ENCODE measurements at places on chromosomes 1 and 21. TPM values are rescaled to one million over a fixed set of nuclear protein-coding genes. Genes with fewer than 3 reads are reported as not detected.

Gene TMEM269
- total RNA-seq, result not detected

Gene TRIM46
- 0.53 TPM for total RNA-seq

Gene GPR25
- total RNA-seq, result not detected

Gene OVAAL
- not detected for total RNA-seq

Gene CDK18
- total RNA-seq, result 5.5 TPM

Gene HORMAD1
- total RNA-seq, result 9.3 TPM

Gene SPRR2F
- 77.4 TPM for total RNA-seq

Gene XCL2
- total RNA-seq, result not detected

GRCh38 chr1:33221385-33221758 is 34.9 kb upstream of the ZNF362 start:
- no peak for DNase-seq
- H3K4me3 ChIP-seq, result no peak overlapping the region
- H3K27ac ChIP-seq, result peak overlapping the region; percentile 72

- no peaks in the 10 kb centered on the region for H3K36me3 ChIP-seq
- H3K4me1 ChIP-seq, result no peaks in the 10 kb centered on the region
- H3K4me3 ChIP-seq, result no peak overlapping the region
- H3K27me3 ChIP-seq, result no peaks in the 10 kb centered on the region
These were observed 161.4 kb upstream of the ARHGEF16 start for GRCh38 chr1:3292868-3293562.

DNA sequence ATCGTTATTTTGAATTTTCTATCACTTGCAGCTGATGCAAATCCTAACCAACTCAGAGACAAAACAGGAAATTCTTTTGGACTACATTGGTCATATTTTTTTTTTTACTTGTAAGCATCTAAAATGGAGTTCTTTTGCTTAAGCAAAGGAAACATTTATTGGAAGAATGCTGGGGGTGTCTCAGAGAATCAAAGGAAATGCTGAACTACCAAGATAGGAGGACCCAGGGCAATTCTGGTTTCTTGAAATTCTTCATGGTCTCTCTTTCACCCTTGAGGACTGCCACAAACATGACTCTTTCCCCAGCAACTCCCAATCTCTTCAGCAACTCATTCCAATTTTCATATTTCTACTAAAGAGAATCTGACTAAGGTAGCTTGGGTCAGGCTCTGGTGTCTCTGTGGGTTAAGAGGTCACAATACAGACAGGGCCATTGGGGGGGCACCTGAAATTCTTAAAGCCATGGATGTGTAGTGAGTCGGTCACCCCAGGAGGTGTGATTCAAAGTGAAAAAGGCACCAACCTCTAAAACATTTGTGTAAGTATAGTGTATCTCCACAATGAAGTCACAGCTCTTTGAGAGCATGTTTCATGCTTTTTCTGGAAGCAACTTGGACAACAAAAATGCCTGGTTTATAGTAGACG is 171.1 kb upstream of the FGGY start:
- no peaks in the 10 kb centered on the region for H3K27me3 ChIP-seq
- H3K36me3 ChIP-seq, result no peaks in the 10 kb centered on the region
- H3K4me1 ChIP-seq, result no peaks in the 10 kb centered on the region
- H3K4me3 ChIP-seq, result no peak overlapping the region

DNA sequence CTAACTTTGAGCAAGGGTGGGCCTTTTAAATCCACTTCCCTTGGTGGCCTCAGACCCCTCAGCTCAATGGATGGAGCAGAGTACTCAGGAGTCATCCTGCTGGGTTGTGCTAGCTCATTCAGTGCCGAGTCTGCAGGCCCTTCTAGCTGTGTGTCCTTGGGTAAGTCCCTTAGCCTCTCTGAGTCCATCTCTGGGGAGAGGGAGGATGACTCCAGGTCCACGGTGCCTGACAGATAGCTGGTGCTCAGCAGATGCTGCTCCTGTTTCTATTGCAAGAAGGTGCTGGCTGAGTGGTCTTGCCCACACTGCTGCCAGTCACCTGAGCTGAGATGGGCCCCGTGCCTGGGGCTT is 11.0 kb downstream of the LDLRAP1 start:
- H3K27me3 ChIP-seq, result no peaks in the 10 kb centered on the region
- no peak overlapping the region for H3K4me3 ChIP-seq
- peaks cover 92% of the 10 kb centered on the region for H3K4me1 ChIP-seq
- DNase-seq, result no peak

- no peak overlapping the region for H3K27ac ChIP-seq
- H3K4me1 ChIP-seq, result no peaks in the 10 kb centered on the region
- no peaks in the 10 kb centered on the region for H3K27me3 ChIP-seq
- H3K36me3 ChIP-seq, result no peaks in the 10 kb centered on the region
These were observed 30.5 kb downstream of the SLC30A1 start for GRCh38 chr1:211548321-211549091.

DNA sequence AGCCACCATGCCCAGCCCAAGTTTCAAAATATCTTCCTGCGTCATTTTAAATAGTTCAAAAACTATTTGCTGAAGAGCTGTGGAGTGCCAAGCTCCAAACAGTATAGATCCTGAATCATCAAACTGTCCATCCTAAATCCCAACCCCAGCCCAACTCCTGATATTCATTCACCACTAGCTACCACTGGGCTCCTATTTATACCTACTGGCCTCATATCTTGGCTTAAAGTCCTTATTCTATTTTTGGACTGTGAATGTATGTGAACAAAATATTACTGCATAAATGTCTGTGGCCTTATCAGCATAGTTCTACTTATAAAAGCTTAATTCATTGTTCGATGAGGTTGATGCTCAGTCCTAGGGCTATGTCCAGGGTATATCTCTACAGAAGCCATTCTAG is 5.2 kb upstream of the SCAMP3 start:
- H3K36me3 ChIP-seq, result peaks cover 90% of the 10 kb centered on the region
- no peaks in the 10 kb centered on the region for H3K27me3 ChIP-seq
- no peak overlapping the region for H3K27ac ChIP-seq
- no peak for DNase-seq

DNA sequence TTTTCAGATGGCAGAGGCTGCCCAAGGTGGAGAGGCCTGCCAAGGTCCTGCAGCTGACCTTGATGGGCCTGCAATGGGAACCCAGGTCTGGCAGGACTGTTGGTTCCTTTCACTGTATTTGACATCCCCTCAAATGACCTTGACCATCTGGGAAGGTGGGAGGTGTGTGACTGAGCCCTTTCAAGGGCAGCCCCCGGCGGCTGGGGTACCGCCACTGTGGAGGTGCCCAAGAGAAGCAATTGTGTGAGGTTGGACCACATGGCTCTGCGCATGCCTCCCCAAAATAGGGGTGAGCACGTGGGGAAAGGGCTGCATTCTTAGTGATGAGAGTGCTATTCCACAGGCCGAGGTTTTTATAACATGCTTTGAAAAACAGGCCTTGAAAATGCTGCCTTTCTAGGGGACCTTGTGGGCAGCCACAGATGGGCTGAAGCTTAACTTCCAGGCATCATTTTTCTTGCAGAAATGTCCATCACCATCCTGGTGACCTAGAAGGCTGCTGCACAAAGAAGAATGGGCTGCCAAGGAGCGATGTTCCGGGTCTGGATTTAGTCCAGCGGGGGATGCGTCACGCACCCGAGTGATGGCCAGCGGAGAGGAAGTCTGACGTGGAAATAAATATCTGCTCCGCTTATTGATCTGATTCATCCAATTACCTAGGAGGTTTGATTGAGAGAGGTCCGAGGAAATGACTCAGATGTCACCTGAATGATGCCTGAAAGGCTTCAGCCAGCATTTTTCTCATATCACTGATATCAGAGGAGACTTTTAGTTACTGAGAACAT is 16.5 kb upstream of the UTS2 start:
- H3K27ac ChIP-seq, result no peak overlapping the region
- no peak for DNase-seq
- no peaks in the 10 kb centered on the region for H3K4me1 ChIP-seq
- H3K4me3 ChIP-seq, result no peak overlapping the region
- no peaks in the 10 kb centered on the region for H3K36me3 ChIP-seq

- no peak overlapping the region for H3K4me3 ChIP-seq
- DNase-seq, result no peak
- H3K27me3 ChIP-seq, result no peaks in the 10 kb centered on the region
These were observed 873.1 kb upstream of the TMPRSS15 start for GRCh38 chr21:19276665-19277064.

GRCh38 chr1:221699577-221699976 is 42.3 kb downstream of the DUSP10 start:
- H3K4me3 ChIP-seq, result no peak overlapping the region
- H3K27ac ChIP-seq, result peak overlapping the region; percentile 13
- no peaks in the 10 kb centered on the region for H3K27me3 ChIP-seq
- no peaks in the 10 kb centered on the region for H3K36me3 ChIP-seq

DNA sequence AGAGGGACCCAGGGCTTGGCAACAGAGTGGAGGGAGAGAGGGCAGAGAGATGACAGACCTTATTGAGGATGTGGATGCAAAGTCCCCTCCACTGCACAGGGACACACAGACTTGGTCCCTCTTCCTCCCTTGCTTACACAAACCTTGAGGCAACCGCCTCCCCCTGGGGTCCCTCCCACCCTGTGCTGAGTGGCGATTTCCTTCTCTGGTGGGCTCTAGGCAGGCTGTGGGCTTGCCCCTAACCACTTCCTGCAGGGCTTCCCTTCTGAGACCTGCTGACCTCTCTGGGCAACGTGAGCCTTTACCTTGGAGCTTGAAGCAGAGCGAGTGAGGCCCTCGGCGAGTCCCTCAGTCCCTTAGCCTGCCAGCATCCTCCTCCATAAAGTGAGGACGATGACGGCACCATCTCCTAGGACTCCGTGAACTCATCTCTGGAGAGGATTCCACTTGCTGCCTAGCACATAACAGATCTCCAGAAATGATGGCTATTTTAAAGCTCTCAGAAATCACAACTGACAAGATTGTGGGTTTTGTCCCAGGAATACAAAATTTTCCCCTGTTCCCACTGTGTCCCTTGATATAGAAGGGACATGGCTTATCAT is 25.0 kb downstream of the KIAA1614 start:
- H3K4me3 ChIP-seq, result no peak overlapping the region
- no peaks in the 10 kb centered on the region for H3K4me1 ChIP-seq
- H3K36me3 ChIP-seq, result peaks cover 49% of the 10 kb centered on the region
- no peaks in the 10 kb centered on the region for H3K27me3 ChIP-seq
- DNase-seq, result no peak

- no peak overlapping the region for H3K4me3 ChIP-seq
- DNase-seq, result no peak
- no peaks in the 10 kb centered on the region for H3K36me3 ChIP-seq
- no peaks in the 10 kb centered on the region for H3K27me3 ChIP-seq
- no peaks in the 10 kb centered on the region for H3K4me1 ChIP-seq
These were observed 30.6 kb upstream of the KCNE2 start for GRCh38 chr21:34333121-34333739.

DNA sequence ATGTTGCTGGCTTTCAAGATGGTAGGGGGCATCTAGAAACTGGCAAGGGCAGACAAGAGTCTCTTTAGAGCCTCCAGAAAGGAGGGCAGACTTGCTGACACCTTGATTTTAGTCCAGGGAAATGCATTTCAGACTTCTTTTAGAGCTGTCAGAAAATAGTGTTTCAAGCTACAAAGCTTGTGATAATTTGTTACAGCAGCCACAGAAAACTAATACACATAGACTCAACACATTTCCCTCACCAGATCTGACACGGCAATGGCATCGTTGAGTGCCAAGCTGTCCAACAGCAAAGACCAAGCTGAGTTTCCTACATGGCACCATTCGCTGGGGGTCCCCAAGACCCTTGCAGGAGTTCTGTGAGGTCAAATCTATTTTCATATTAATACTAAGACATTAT is 62.0 kb downstream of the SLC9A1 start:
- H3K27me3 ChIP-seq, result no peaks in the 10 kb centered on the region
- no peak for DNase-seq
- no peaks in the 10 kb centered on the region for H3K36me3 ChIP-seq
- no peak overlapping the region for H3K4me3 ChIP-seq

All from esophagus squamous epithelium (tissue), 5 donors.